ENCODE measurements at places on chromosomes 1 and 21. TPM values are rescaled to one million over a fixed set of nuclear protein-coding genes. Genes with fewer than 3 reads are reported as not detected.

The NLRP3 gene
- total RNA-seq, result 648 TPM

The LRRC39 gene
- 1.3 TPM for total RNA-seq

The NPHP4 gene
- 2.7 TPM for total RNA-seq

The S100A12 gene
- 428 TPM for total RNA-seq

The KCNJ6 gene
- total RNA-seq, result under 0.01 TPM

The NID1 gene
- 6.1 TPM for total RNA-seq

The C1orf115 gene
- total RNA-seq, result 1.3 TPM

The SCNM1 gene
- total RNA-seq, result 41.6 TPM

The UQCRHL gene
- 1.2 TPM for total RNA-seq

The CLCN6 gene
- total RNA-seq, result 7.8 TPM

The AIM2 gene
- total RNA-seq, result 2.1 TPM

The APCS gene
- total RNA-seq, result not detected

The ASB17 gene
- not detected for total RNA-seq

The RAVER2 gene
- 2.2 TPM for total RNA-seq

The FCRL5 gene
- total RNA-seq, result 6.6 TPM

The PHGDH gene
- total RNA-seq, result 2.8 TPM

The OR10K2 gene
- total RNA-seq, result not detected

The ZNF593OS gene
- not detected for total RNA-seq

The EPHA8 gene
- total RNA-seq, result not detected

The SIM2 gene
- total RNA-seq, result not detected

The HORMAD1 gene
- total RNA-seq, result 3.3 TPM

The E2F2 gene
- total RNA-seq, result 2.7 TPM

The SYTL1 gene
- total RNA-seq, result 44.3 TPM

The WNT2B gene
- 0.31 TPM for total RNA-seq

The KCNE1 gene
- total RNA-seq, result 1.2 TPM

The FAM78B gene
- 0.10 TPM for total RNA-seq

The FCER1G gene
- 190 TPM for total RNA-seq
